ENCODE measurements at places on chromosomes 2 and 18. TPM values are rescaled to one million over a fixed set of nuclear protein-coding genes. Genes with fewer than 3 reads are reported as not detected.

Gene C2orf81
- 0.92 TPM for polyA plus RNA-seq

Gene CABLES1
- polyA plus RNA-seq = 10.0 TPM

Gene KCNG2
- not detected for polyA plus RNA-seq

Gene CHST9
- 0.26 TPM for polyA plus RNA-seq

Gene ALK
- 0.05 TPM for polyA plus RNA-seq

Gene ASTL
- 0.32 TPM for polyA plus RNA-seq

Gene PLGLB1
- 0.68 TPM for polyA plus RNA-seq

Gene NFATC1
- 1.3 TPM for polyA plus RNA-seq

Gene RIT2
- not detected for polyA plus RNA-seq

Gene STPG4
- not detected for polyA plus RNA-seq

Gene SRD5A2
- not detected for polyA plus RNA-seq

Gene CHRNG
- not detected for polyA plus RNA-seq

Gene MAPK4
- 0.16 TPM for polyA plus RNA-seq

Gene SCYGR5
- polyA plus RNA-seq = not detected

Gene TEX44
- not detected for polyA plus RNA-seq

Gene BCL11A
- polyA plus RNA-seq = 8.6 TPM

Gene DQX1
- polyA plus RNA-seq = 7.3 TPM

Gene IL1F10
- polyA plus RNA-seq = 0.18 TPM

Gene PFN4
- polyA plus RNA-seq = 0.55 TPM

Gene ANKRD30BL
- not detected for polyA plus RNA-seq

Gene CRACDL
- 9.1 TPM for polyA plus RNA-seq

Gene PAIP2B
- polyA plus RNA-seq = 5.0 TPM

Gene SERPINB13
- 233 TPM for polyA plus RNA-seq

Gene ZNF236
- 1.3 TPM for polyA plus RNA-seq

Gene BOLL
- not detected for polyA plus RNA-seq

Gene MAP2
- 4.4 TPM for polyA plus RNA-seq

Gene SLC38A11
- 0.21 TPM for polyA plus RNA-seq

Gene RFTN2
- 0.24 TPM for polyA plus RNA-seq

Gene CRYGD
- not detected for polyA plus RNA-seq

Gene STK17B
- 2.9 TPM for polyA plus RNA-seq

Gene TMEM163
- 0.10 TPM for polyA plus RNA-seq

Gene ZSWIM2
- polyA plus RNA-seq = not detected

Gene MOGAT1
- polyA plus RNA-seq = not detected

Gene PAPOLG
- polyA plus RNA-seq = 3.2 TPM

Gene PGAP1
- polyA plus RNA-seq = 1.7 TPM

Gene NT5C1B
- not detected for polyA plus RNA-seq

Gene ASPRV1
- polyA plus RNA-seq = 0.71 TPM

Gene GPR17
- polyA plus RNA-seq = 0.26 TPM

Gene AQP4
- 0.02 TPM for polyA plus RNA-seq

Gene TRIM43
- polyA plus RNA-seq = not detected

Gene PROM2
- 82.4 TPM for polyA plus RNA-seq

Gene STON1
- polyA plus RNA-seq = 5.5 TPM

Gene RTP5
- 0.28 TPM for polyA plus RNA-seq

Gene POTEJ
- polyA plus RNA-seq = not detected

Gene CDH19
- polyA plus RNA-seq = 0.73 TPM

Gene ANKRD62
- 0.45 TPM for polyA plus RNA-seq

Gene NT5DC4
- not detected for polyA plus RNA-seq

All from esophagus (tissue), 2 donors.